ENCODE measurements at places on chromosomes 6 and 20.

DNA sequence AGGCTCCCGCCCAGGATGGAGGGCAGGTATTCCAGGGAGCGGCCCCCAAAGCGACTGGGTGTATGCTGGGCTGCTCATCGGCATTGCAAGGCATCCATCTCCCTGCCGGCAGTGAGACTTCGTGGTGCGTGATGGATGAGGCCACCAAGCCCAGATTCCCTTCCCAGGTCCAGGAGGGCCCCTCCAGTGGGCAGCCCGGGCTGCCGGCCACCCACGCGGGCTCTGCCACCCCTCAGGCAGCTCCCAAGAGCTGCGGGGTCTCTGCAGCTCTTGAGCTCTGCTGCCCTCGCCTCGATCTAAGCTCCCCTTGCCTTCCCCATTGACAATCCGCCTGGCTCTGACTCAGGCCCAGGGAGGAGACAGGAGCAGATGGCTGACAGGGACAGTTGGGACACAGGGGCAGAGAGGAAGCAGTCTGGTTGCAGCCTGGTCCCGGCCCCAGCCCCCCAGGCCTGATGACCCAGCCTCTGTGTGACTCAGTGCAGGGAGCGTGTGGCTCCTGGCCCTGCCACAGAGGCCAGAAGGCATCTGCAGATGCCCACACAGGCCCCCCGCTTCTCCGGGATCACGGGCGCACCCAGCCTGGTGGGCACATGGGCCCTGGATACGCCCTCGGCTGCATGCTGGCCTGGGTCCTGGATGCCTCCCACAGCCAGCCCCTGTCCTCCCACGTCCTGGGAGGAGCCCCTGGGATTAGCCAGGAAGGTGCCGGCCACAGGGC lies 33.0 kb downstream of the SLCO4A1 start:
- DNase-seq = no peak

GRCh38 chr6:142152746-142153145 lies 5.7 kb downstream of the VTA1 start:
- DNase-seq = no peak

- DNase-seq = peak; percentile 76
These were observed 9.3 kb upstream of the NQO2 start for GRCh38 chr6:2990248-2990931.

DNA sequence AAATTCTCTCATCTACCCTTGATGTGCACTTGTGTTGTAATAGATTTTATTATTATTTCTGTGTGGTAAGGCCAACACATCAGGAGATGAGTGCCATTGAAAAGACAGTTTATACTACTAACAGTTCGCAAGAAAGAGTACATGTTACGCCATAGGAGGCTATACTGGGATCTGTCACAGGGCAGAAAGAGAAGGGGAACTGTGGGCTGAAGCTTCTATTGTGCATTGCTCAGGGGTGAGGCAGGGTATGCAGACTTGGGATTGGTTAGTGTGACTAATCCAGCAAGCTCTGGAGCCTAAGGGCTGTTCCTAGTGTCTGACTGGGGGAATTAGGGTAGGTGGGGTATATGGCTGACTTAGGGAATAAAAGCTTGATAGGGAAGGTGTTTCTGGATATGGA lies 50.9 kb downstream of the GPR63 start:
- DNase-seq = no peak

GRCh38 chr20:47557791-47558190 lies 56.1 kb downstream of the NCOA3 start:
- no peak for DNase-seq

DNA sequence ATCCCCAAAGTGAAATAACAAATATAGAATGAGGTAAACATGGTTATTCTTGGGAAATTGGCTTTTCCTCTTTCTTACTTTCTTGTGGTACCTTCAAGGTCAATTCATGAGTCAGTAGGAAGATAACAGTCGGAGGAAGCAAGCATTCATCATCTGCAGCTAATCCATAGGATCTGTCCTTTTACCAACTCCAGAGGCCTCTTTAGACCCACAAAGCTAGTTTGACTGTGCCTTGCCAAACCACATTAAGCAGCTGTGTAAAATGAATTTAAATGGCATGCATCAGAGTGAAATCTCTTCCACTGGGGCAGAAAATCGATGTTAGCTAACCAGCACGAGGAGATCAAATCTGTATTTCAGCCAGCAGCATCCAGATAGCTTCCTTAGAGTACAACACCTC lies 171.3 kb downstream of the TMEM242 start:
- DNase-seq = no peak

- no peak for DNase-seq
These were observed 33.8 kb upstream of the PMEPA1 start for GRCh38 chr20:57743450-57744095.

DNA sequence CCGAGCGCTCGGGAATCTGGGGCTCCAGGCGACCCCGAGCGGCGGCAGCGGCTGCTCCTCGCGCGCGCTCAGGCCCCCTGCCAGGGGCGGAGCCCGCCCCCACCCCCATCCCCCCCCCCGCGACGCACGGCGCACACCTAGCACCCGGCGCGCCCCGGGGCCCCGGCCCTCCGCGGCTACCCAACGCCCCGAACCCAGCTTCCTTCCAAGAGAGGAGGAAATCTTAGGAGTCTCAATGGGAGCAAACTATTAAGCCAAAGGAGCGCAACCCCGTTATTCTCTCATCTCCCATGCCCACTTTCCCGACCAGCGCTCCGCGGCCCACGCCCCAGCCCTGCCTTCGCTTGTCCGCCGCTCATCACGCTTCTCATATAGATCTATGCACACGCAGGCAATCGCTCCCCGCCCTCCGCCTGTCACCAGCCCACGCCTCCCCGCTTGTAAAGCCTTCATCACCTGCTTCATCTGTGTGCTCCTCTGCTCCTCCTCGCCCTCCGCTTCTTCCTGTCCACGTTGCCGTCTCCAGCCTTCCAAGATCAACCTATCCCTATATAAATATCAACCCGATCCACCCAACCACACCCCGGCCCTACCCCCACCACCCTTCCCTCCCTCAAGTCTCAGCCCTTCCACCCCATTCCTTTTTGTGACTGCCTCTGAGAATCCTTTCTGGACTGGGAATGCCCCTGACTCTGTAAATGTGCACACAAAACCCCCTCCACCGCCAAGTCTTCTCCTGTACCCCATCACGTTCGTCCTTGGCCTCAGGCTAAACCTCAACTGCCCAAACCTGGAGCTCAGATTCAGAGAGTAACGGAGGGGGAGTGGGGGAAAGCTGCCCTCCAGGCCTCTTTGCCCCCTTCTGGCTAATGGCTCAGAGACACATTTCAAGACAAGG lies at the start of gene DLK2:
TSS of gene DLK2 (minus strand) at position 18 of the 898 bp plus-strand sequence. CDS start 723 bp downstream, outside the sequence.
- peak; percentile 54 for DNase-seq

- DNase-seq = no peak
These were observed 229.1 kb upstream of the STXBP5 start for GRCh38 chr6:146975093-146975492.

DNA sequence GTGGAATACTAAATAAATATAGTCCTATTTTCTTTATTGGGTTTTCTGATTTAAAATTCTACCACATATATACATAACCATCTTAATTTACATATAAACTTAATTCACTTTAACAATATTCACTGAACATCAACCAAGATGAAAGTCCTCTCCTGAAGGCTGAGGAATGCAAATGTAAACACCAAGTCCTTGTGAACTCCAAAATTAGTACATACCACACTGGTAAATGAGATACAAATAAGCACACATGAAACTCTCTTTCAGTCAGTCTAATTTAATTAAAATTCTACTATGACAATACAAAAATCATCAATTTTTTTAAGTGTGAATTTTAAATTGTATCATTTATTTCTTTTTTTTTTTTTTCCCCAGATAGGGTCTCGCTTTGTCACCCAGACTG lies 205.1 kb upstream of the RUNX2 start:
- DNase-seq = no peak

DNA sequence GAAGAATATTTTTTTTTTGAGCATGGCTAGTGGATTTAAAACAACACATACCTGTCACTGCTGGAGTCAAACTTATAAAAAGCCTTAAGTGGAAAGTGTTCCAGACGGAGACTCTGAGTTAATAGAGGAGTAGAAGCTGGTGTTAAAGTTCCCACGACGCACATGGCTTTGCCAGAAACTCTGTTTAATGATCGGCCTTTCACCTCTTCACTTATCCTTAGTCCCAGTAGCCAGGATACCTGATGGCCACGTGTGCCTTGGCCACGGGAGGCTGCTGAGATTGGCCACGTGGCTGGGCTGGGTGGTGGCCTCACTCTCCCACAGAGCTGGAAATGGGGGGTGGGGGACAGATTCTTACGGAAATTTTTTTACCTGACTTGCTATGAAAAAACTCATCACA lies 333.1 kb downstream of the ZFAND3 start:
- DNase-seq = no peak

- no peak for DNase-seq
These were observed 52.0 kb downstream of the TRPC4AP start for GRCh38 chr20:35040646-35041045.

DNA sequence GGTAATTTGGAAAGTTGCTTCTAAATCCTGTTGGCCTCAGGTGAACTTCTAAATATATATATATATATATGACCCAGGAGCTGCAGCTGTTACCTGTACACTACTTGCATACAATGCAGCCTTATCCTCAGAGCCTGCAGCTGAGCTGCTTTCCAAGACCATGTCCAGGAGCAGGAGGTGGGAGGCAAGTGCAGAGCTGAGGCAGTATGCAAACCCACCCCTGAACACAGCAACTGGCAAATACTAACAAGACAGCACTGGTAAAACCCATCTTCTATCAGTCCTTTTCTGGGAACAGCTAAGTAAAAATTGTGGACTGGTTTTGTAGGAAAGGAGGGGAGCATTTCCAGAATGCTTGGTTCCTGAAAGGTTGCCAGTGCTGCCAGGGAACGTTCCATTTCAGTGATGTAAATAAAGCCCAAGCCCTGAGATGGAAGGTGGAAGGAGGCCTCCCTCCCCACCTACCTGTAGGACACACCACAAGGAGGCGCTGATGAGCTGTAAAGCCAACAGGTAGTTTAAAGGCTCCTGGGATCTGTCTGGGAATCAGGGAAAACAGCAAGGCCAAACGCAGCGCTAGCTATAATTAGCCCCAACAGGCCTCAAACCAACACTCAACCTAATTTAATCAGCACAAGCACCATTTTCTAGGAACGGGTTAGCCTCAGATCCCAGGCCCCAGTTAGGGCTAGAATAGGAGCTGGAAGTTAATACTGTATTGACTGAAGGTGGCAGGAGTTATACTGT lies 93.8 kb upstream of the MAP7 start:
- DNase-seq = peak; percentile 83

DNA sequence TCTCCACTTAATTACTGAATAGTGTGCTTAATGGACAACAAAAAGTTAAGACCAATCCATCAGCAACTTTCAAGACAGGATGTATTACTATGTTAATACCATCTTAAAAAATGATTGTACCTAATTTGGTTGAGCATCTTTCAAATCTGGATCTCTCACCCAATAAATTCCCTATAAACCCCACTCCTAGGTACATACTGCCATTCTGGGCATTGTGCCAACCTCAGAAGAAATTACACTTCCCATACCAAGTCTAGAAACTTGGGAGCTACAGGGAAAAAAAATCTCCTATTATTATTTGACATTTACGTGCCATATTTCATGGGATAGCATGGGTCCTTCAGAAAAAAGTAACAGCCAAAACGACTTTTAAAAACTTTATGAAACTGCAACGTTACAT lies 5.1 kb downstream of the SYNCRIP start:
- DNase-seq = no peak

- DNase-seq = no peak
These were observed 65.7 kb upstream of the EEF1A1 start for GRCh38 chr6:73586416-73586974.

Measured in Caco-2 (cell line).